Naive thymus-derived CD4-positive, alpha-beta T cell (primary cell): ENCODE measurements at places on chromosomes 13 and 19. TPM values are rescaled to one million over a fixed set of nuclear protein-coding genes. Genes with fewer than 3 reads are reported as not detected.

GRCh38 chr13:29716493-29716892, 121.0 kb upstream of the SLC7A1 start:
- no peak for DNase-seq

DNA sequence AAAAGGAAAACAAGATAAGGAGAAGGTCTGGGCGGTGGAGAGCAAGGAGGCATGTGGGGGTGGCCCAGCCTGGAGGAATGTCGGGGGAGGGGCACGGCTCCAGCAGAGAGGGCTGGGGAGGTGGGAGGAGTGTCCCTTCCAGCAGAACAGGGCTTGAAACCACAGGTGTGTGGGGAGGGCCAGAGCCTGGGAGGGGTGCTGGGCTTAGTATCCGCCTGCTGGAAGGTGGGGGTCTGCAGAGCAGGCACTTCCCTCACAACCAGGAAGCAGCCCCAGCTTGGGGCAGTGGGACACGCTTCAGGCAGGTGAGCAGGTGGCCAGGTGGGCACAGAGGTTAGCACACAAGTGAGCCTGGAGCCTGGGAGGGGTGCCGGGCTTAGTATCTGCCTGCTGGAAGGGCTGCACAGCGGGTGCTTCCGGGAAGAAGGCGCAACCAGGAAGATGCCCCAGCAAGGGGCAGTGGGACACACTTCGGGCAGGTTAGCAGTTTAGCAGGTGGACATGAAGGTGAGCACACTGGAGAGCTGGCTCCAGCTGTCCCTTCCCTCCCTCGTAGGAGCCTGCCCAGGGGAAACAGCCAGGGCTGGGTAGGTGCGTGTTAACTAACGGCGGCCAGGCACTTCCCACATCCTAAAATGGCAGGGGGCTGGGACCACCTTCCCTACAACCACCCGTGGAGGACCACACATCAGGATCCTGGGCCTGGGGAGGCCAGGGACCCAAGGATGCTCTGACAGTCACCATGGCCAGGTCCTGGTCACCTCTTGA, 3.0 kb downstream of the GAS6 start:
- DNase-seq: no peak

GRCh38 chr13:108120302-108120701, 95.0 kb downstream of the LIG4 start:
- no peak for DNase-seq

GRCh38 chr13:52878831-52879230, 30.4 kb upstream of the PCDH8 start:
- no peak for DNase-seq

DNA sequence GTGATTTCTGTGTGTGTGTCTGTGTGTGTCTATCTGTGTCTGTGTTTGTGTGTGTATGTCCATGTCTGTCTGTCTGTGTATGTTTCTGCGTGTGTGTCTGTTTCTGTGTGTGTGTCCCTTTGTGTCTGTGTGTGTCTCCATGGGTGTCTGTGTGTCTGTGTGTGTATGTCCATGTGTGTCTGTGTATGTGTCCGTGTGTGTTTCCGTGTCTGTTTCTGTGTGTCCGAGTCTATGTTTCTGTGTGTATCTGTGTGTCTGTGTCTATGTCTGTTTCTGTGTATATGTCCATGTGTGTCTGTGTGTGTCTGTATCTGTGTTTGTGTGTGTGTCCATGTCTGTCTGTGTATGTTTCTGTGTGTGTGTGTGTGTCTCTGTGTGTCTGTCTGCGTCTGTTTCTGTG, 276.3 kb upstream of the SOX1 start:
- DNase-seq: no peak

GRCh38 chr19:805166-805551, 7.9 kb downstream of the PTBP1 start:
- no peak for DNase-seq

DNA sequence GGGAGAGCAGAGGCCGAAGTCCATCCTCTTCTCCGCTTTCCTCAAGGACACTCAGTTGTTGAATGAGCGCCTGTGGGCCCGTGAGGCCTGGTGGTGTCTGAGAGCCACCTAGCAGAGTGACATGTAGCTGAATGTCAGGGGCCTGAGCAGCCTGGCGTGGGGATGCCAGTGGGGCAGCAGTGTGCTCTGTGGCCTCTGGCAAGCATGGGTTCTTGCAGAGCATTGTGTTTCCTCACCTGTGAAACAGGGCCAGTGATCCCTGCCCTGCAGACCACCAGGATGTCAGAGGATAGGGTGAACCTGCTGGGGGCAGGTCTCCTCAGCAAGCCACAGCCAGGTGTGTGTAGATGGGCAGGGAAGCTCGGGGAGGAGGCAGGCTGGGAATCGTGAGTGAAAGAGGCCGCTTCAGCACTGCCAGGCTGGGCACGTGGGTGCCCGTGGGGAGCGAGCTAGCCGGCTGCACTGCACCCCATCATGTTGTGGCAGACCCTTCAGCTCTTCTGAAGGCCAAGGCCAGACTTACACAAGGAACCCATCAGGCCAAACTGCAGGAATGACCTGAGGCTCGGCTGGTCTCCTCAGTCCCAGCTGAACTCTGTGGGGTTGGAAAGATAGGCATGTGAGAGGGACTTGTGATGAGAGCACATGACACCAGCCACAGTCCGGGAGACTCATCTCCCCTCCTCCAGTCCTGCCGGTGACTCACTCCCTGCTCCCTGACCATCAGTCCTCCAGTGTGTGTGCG, 5.0 kb downstream of the PPP1R37 start:
- DNase-seq: no peak

GRCh38 chr19:3056417-3057088, 5.7 kb downstream of the TLE5 start:
- DNase-seq: no peak

- no peak for DNase-seq
Measured at GRCh38 chr19:41495589-41495988, 52.6 kb downstream of the ERICH4 start.

- no peak for DNase-seq
Measured at GRCh38 chr13:40598569-40598968, 67.9 kb downstream of the FOXO1 start.

- no peak for DNase-seq
Measured at GRCh38 chr19:51546107-51546649, 14.7 kb upstream of the SIGLEC6 start.

- DNase-seq: no peak
Measured at GRCh38 chr19:5617080-5617479, 5.5 kb downstream of the SAFB2 start.

- DNase-seq: peak; percentile 73
Measured at GRCh38 chr19:8515317-8515716, 1.4 kb upstream of the ZNF414 start.

- DNase-seq: no peak
Measured at GRCh38 chr13:78228211-78228610, 309.6 kb upstream of the EDNRB start.

UBAC2 gene
- 63.3 and 65.4 TPM in 2 replicates for total RNA-seq
